ENCODE measurements at places on chromosomes 2 and 18. TPM values are rescaled to one million over a fixed set of nuclear protein-coding genes. Genes with fewer than 3 reads are reported as not detected.

IKZF2 gene
- total RNA-seq, result 5.1 TPM

- DNase-seq, result no peak
These were observed 70.2 kb downstream of the ACAA2 start for GRCh38 chr18:49743117-49743567.

DNA sequence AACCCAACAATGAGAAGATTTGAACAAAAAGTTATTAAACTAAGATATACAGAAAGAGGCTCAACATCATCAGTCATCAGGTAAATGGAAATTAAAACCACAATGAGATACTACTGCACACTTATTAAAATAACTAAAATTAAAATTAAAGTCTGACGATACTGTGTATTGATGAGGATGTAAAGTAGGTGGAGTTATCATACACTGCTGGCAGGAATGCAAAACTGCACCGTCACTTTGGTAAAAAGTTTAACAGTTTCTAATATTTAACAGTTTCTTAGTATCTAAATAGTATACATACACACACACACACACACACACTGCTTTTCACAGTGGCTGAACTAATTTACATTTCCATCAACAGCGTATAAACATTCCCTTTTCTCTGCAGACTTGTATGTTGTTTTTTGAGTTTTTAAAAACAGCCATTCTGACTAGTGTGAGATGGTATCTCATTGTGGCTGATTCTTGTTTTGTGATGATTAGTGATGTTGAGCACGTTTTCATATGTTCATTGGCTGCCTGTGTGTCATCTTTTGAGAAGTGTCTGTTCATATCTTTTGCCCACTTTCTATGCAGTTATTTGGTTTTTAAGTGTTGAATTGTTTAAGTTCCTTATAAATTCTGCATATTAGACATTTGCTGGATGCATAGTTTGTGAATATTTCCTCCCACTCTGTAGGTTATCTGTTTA is 726.9 kb upstream of the CHAC2 start:
- DNase-seq, result no peak

DNA sequence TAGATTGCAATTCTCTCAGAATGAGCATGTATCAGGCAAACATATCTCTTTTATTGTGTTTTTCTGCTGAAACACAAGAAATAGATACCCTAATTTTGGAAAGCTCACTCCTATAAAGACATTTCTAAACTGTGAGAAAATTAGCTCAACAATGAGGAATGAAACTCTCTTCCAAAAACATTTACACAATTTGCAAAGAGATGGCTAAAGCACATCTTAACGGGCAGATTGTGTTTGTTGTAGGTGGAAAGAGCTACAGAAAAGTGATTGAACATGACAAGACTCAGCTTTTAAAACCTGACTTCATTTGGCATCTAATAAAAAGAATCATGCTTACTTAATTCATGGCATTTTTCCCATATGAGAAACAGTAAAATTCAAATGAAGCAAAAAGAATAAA is 175.0 kb upstream of the SLC39A10 start:
- DNase-seq, result no peak

DNA sequence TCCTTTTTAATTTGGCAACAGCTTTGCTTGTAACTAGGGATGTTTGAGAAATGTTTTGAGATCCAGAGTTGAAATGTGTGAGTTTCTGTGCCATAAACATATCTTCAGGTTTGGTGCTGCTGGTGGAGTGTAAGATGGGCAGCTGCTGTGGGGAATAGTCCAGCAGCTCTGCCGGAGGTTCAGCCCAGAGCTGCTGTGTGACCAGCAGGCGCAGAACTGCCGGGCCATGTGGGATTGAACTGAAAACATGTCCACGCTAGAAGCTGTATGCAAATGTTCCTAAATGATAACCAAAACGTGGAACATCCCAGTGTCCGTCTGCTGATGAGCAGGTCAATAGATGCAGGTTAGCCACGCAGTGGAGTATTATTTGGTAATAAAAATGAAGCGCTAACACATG is 99.6 kb downstream of the DGKD start:
- DNase-seq, result no peak

INPP5D gene
- total RNA-seq, result 138 TPM

NAT8 gene
- not detected for total RNA-seq

Data from activated CD4-positive, alpha-beta T cell treated with anti-CD3 and anti-CD28 coated beads, Interleukin-2, amount 10 ng/mL, durations not matched to agents 7 days and 5 days (primary cell).